Skin of body (tissue), 3 donors: ENCODE measurements at places on chromosomes 7 and 10.

GRCh38 chr7:119105381-119105780 lies 880.9 kb downstream of the ANKRD7 start:
- DNase-seq: no peak

- no peak for DNase-seq
These were observed 32.1 kb downstream of the SGPL1 start for GRCh38 chr10:70847659-70848360.

DNA sequence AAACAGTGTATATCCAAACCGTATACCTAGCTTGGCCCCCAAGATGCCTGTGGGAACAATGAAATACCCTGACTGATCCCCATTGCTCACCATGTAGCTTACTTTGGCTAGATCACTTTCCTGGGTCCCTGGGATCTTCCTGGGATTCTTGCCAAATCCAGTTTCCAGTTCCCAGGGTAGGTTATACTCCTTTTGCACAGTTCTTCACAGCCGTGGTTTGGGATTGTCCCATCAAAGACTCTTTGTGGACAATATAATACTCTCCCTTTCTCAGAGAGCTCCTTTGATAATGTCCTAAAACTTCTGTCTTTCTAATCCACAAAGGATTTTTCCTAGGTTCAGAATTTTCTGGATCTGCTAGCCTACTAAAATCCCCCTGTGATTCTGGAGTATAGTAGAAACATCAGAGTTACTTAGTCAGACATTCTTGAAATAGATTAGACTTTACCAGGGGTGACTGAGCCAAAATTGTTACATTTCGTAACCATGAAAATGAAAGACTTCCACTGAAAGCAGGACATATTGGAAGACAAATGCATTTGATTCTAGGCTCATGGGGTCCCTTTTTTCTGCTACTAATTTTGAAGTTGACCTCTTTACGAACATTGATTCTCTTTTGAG lies 388.3 kb upstream of the ETV1 start:
- DNase-seq: no peak

- no peak for DNase-seq
These were observed 68.8 kb downstream of the RAPGEF5 start for GRCh38 chr7:22288202-22288601.

- no peak for DNase-seq
These were observed 186.8 kb upstream of the AUTS2 start for GRCh38 chr7:69411466-69411865.

- DNase-seq: no peak
These were observed 220.8 kb upstream of the PRSS58 start for GRCh38 chr7:142478479-142479220.

DNA sequence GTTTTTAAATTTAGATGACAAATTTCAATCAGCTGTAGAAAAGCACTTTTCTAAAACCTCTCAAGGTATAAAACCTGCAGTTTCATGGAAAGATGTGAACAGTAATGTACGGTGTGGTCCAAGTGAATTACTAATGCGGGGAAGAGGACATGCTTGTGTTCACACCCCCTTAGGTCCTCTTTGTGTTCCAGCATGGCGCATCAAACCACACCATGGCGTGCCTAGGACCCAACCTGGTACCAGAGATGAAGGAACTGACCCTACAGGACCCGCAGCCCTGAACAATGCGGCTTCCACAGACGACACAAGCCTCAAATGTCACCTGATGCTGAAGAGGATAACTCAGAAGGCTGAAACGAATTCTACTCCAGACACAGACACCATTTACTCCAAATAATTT lies 81.3 kb upstream of the GPR22 start:
- DNase-seq: no peak

DNA sequence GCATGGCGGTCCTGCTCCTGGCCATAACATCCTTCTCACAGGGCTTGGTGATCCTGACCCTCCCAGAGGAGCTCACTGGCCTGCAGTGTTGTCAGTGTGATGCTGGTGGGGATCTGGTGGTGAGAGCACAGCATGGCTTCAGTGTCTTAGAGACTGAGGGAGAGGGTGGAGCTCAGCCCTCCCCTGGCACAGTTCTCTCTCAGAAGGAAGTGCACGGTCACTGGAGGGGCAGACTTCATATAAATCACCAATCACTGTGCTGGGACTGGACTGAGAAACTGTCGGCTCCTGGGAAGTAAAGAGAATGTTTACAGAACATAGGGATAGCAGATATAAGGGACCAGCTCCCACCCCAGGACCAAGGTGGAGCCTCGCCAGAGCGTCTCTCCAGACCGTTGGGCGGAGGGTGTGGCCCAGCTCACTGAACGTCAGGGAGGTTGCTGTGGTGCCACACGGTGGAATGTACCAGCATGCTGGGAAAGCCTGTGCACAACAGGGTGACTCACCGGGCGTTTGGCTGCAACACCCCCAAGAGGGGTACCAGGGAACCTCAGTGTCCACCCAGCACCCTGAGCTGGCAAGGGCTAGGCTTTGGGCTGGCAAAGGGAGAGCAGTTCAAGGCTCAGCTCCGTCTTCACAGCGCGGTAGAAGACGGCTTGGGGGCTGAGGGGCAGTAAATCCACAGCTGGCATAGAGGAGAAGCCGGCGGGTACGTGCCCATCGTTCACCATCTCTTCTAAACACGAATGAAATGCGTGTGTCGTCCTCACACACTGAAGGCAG lies 8.8 kb upstream of the GET4 start:
- DNase-seq: no peak

DNA sequence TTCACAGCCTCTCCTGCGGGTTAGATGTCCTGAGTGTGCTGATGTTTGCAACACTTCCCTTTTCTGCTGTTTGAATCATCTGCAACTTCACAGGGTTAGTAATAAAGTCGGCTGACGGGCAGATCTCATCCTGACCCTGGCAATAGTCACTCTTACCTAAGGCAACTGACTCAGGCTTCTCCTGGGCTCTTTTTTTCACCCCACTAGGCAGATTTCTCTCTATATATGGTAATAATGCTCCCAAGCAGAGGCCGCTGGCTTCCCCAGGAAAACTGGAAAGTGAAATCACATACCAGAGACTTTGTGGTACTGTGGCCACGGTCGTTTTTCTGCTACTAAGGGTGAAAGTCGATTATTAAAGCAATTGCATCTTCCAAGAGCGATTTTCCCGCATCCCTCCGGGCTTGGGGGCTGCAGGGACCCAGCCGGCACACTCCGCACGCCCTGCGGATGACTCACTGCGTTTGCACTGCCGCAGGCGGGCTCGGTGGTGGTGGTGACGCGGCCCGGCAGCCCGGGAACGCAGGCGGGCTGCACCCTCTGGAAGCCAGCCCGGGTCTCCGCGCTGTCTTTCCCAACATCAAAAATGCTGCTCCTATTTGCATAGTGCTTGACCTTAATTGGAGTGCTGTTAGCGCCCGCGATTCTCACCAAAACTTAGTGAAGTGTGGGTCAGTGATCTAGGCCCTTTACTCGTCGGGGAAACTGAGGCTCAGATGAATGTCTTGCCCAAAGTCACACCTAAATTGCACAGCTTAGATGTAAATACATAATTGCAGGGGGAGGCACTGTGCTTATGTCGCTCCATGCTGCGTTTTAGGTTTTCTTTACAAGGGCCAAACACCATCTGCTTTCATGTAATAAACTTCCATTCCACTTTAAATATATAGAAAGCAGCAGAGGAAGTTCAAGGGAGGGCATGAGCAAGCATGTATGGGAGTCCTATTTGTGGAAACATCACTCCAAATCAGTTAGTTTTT lies 47.6 kb upstream of the ITGB1 start:
- DNase-seq: peak; percentile 42

DNA sequence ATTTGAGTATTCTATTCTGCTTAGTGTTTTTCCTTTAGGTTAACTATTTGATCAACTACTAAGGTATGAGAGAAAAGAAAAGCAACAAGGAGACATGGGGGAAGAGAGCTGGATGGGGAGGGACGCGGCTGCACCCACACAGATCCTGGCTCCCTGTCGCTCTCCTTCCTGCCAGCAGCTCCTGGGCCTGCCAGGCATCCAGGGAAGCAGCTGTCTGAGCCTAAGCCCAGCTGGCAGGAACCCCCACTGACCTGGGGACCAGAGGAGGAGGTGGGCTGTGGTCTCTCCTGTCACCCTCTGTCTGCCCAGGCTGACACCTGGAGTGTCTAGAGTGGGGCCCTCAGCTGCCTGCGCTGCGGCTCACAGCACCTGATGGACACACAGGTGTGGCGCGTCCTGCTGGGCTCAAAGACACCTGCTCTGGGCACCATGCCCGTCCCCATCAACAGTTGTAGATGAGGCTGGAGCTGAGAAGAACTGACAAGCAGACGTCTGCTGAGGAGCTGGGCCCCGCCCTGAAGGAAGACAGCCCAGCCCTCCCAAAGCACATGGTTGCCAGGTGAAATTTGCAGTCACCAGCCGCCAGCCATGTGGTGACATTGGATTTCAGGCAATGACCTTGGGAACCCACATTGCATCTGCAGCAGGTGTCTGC lies 207.9 kb downstream of the PLXNA4 start:
- no peak for DNase-seq

DNA sequence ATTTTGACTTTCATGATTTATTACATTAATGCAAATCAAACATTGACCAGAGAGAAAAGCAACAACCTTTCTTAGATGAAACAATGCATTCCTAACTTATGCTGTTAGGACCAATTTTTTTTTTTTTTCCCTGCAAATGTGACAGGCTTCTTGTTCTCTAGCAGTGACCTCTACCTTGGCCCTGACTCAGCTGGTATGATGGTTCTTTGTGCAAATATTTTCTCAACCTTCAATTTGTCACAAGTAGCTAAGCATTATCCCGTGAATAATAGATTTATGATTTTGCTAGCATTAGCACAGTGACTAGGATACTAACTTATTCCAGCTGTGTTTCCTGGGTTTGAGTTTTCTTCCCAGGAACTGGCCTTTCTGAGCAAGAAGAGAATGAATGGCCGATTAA lies 64.9 kb downstream of the PPP1R9A start:
- DNase-seq: peak; percentile 34

GRCh38 chr10:61847640-61848039 lies 53.9 kb upstream of the ARID5B start:
- DNase-seq: no peak

DNA sequence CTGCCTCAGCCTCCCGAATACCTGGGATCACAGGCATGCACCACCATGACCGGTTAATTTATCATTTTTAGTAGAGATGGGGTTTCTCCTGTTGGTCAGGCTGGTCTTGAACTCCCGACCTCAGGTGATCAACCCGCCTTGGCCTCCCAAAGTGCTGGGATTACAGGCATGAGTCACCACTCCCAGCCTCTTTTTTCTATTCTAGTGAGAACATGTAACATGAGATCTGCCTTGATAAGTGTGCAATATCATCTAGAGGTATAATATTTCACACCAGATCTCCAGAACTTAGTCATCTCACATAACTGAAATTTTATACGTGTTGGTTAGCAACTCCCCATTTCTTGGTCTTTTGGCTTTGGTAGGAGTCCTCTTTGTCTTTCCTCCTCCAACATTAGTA lies 656.9 kb downstream of the CNTNAP2 start:
- DNase-seq: no peak

- peak; percentile 83 for DNase-seq
These were observed 453.4 kb upstream of the CELF2 start for GRCh38 chr10:10564081-10564794.

DNA sequence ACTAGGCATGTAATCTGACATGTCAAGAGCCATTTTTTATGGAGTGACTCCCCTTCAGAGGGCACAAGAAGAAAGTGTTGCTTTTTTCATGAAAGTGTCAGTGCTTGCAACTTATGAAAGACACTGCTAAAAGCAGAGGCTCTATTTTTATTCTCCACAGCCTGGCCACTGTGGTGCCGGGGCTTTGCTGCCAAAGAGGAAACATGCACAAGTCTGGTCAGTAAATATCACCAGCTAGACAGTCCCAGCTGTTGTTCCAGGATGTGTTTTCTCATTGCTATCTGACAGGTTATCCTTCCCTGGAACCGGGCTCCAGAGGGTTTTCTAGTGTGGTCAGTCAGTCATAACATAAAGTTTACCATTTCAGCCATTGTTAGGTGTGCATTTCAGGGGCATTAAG lies 180.7 kb upstream of the PITRM1 start:
- DNase-seq: no peak

- DNase-seq: no peak
These were observed 210.9 kb downstream of the INHBA start for GRCh38 chr7:41491883-41492471.

DNA sequence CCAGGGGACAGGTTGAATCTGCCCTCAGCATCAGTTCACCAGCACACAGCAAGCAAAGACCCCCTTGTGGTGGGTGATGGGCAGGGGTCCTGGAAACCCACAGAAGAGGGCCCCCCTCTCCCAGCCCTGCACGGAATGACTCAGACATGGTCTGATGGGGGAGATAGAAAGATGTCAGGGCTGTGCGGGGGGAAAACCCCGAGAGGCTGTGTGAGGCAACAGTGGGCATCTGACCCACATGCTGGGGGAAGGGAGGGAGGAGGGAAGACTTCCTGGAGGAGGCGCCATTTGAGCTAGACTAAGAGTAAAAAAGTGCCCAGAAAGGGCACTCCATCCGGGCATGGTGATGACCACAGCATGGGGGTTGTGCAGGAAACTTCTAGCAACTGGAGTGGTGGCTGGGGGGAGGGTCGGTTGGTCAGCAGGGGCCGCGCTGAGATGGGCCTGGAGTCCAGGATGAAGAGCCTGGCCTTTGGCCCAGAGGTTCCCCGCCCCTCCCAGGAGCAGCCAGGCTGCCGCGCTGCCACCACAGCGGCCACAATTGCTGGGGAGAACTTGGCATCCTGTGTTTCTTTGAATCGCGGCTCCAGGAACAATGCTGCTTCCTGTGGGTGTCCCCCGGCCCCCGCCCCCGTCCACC lies 2.5 kb downstream of the LFNG start:
- DNase-seq: no peak

DNA sequence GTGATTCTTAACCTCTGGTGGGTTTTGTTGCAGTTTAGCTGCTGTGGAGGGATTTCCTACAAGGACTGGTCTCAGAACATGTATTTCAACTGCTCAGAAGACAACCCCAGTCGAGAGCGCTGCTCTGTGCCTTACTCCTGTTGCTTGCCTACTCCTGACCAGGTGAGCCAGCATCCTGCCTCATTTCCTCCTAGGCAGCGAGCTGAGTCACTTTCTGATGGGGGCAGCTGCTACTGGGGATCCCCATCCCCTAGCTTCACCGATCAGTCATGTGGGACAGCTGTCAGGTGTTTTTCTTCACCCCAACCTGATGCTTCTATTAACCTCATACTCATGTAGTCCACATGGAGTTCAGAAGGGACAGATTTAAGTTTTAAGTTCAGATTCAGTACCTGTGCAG lies 21.7 kb upstream of the SMO start:
- DNase-seq: no peak

DNA sequence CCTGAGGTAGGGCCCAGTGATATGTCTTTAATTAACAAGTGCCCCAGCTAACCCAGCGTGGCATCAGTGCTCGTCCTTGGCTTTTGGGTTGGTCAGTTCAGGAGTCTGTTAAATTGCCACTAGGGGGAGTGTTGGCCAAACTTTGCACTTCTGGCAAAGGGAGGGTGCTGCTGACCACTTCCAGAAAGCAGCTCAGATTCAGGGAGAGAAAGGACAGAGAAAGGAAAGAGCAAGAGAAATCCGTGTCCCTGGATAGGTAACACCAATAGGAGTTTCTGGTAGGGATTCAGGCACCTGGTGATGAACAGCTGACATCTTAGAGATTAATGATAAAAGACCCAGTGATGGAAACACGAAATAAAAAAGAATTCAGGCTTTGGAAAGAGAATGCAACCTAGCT lies 243.1 kb upstream of the AOAH start:
- DNase-seq: no peak

GRCh38 chr7:115799430-115799829 lies 231.1 kb downstream of the TFEC start:
- DNase-seq: no peak

- no peak for DNase-seq
These were observed 71.8 kb downstream of the ARHGAP21 start for GRCh38 chr10:24651923-24652322.
